ENCODE measurements at places on chromosomes 11 and 22.

GRCh38 chr22:49497266-49497665 is 330.4 kb downstream of the BRD1 start:
- DNase-seq = no peak

- DNase-seq = no peak
Measured at GRCh38 chr11:45870706-45871105, 14.7 kb upstream of the MAPK8IP1 start.

- no peak for DNase-seq
Measured at GRCh38 chr11:88799771-88800500, 265.8 kb downstream of the GRM5 start.

GRCh38 chr22:38243007-38243765 is 29.6 kb downstream of the TMEM184B start:
- no peak for DNase-seq

- no peak for DNase-seq
Measured at GRCh38 chr11:118530180-118530682, 761 bp upstream of the TMEM25 start.

DNA sequence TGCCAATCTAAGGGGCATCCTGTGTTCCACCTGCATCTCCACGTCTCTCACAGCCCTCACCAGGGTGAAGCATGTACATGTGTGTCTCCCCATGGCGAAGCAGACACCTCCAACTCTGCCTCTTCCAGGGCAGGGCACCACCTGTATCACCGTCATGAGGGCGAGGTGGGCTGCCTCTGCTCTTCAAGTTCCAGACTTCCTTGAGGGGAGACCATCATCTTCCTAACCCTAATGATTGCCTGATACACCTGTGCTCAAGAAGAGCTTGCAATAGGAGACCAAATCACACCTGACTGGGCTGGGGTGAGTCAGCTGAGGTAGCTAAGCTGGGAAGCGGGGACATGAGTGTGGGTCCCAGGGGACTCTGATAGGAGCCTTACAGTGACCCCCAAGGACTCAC is 43.7 kb downstream of the GAB4 start:
- no peak for DNase-seq

- DNase-seq = no peak
Measured at GRCh38 chr11:106331176-106331575, 253.7 kb downstream of the AASDHPPT start.

- no peak for DNase-seq
Measured at GRCh38 chr11:97883086-97883485, 1137.7 kb upstream of the CNTN5 start.

GRCh38 chr11:110071197-110071596 is 22.0 kb upstream of the ZC3H12C start:
- no peak for DNase-seq

- no peak for DNase-seq
Measured at GRCh38 chr22:38834215-38834953, 9.4 kb downstream of the NPTXR start.

DNA sequence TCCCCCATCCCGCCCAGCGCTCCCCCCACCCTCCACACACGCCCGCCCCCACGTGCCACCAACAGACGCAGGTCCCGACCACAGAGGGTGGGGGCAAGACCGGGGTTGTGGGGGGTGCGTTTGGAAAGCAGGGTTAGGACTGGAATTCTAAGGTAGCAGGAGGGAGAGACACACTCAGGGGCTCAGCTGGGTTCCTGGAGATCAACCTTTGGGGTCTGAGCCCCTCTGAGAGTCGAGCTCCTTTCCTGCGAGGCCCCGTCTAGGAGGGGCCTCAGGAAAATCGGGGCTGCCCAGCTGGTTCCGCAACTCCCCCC is 429 bp downstream of the PGGHG start:
- DNase-seq = no peak

- DNase-seq = peak; percentile 54
Measured at GRCh38 chr11:32960553-32961164, 55.0 kb upstream of the DEPDC7 start.

- DNase-seq = no peak
Measured at GRCh38 chr11:43012606-43013005, 299.2 kb upstream of the API5 start.

DNA sequence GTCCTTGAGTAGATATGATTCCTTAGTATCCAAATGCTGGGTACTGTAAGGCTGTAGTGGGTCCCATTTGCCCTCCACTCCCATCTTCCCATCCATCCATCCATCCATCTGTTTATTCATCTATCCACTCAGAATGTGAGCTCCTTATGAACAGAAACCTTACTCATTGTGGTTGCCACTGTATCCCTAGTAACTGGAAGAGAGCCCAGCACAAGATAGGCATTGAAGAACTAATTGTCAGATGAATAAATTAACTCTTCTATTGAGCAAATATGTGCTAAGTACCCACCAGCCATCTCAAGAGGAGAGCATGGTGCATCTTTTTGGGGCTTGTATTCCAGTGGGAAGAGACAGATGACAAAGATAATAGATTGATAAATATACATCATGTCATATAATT is 86.4 kb upstream of the SEZ6L start:
- DNase-seq = no peak

GRCh38 chr11:76673176-76674142 is 2.9 kb upstream of the LRRC32 start:
- DNase-seq = no peak

DNA sequence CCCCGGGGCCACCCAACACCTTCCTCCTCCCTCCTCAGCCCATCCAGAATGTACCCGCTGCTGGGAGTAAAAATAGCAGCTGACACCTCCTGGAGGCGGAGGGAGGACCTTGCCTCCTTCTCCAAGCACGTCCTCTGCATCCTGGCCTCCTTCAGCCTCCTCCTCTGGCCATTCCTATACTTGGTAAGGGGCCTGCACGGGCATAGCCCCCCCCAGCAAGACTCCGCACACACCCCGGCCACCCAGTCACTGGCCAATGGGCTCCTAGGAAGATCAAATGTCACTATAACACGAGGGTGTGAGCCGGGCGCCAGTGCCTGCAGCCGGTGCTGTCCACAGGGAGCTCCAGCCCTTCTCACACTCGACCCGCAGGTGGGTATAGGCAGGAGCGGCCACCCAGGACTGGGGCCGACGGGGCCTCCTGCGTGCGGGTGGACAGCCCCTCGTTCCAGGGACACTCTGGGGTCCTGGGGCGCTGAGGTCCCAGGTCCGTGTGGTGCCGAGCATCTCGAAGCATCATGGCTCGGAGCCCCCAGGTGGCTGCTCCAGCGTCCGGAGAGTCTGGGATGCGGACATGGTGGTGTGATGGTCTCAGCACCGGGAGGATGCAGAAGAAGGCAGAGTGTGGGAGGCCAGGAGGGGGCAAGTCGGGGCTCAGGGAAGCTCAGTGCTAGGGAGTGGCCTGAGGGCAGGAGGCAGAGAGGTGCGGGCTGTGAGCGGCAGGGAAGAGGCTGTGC is at the start of gene TNNT3:
TNNT3 (plus strand) TSS at position 313 of the 737 bp plus-strand sequence. CDS start 3,172 bp downstream, outside the sequence.
- DNase-seq = no peak

DNA sequence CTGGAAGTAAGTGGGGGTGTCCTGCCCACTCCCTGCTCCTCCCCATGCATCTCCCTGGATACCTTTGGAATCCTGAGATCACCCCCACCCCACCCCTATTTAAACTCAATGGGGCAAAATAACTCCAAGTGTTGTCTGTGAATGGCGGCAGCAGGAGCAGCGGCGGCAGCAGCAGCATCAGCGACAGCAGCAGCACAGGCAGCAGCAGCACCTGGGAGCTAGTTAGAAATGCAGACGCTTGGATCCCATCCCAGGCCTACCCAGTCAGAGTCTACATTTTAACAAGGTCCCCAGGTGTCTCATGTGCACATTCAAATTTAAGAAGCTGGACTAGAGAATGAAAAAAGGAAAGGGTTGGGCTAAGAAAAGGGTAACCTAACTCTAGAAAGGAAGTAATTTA is 82.6 kb downstream of the SEZ6L start:
- no peak for DNase-seq

DNA sequence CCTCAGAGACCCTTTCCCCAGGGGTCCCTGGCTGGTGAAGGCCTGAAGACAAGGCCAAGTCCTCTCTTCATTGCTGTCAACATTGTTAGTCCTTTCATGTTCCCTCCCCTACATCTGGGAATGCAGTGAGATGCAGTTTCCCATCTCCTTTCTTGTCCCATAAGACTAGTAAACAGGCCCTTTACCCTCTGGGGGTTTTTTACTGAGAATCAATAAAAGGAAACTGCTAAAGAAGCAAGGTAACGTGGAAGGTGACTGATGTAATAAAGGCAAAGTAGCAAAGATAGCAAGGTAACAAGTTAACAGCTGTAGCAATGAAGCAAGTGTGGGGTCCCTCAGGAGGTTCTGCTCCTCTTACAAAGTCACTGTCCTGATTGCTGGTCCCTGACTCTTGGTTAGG is 37.3 kb downstream of the TEAD1 start:
- no peak for DNase-seq

- no peak for DNase-seq
Measured at GRCh38 chr11:12090061-12090591, 20.3 kb upstream of the MICAL2 start.

DNA sequence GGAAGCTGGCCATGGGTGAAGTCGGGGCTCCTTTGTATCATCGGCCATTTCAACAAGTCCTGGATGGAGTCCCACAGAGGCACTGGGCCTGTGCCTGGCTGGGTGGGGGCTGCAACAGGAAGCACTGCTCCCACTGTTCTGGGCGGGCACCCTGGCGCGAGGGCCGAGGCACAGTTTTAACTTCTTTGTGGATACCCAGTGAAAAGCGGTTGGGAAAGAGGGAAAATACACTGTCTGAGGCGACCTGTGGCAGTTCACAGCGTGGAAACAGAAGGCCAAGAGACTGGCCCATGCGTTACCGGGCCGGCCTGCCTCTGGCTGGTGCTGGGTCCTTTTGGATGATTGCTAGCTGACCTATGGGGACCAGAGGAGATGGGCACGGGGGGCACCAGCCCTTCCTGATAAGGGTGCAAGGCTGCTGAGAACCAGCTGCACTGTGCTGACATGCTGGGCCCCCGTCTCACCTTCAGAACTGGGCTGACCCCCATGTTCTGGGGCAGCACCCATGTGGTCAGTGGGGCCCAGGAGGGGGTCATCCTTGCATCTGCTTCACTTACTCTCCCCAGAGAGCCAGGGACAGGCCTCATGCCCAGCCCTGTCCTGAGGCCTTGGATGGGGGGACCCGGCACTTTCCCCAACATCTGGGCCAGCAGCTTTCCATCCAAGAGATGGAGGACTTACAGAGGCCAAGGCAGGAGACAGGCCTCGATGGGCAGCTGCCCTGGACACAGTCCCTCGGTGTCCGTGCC is 4.2 kb downstream of the OVOL1 start:
- no peak for DNase-seq

GRCh38 chr22:44642096-44642644 is 59.8 kb upstream of the PRR5 start:
- no peak for DNase-seq

DNA sequence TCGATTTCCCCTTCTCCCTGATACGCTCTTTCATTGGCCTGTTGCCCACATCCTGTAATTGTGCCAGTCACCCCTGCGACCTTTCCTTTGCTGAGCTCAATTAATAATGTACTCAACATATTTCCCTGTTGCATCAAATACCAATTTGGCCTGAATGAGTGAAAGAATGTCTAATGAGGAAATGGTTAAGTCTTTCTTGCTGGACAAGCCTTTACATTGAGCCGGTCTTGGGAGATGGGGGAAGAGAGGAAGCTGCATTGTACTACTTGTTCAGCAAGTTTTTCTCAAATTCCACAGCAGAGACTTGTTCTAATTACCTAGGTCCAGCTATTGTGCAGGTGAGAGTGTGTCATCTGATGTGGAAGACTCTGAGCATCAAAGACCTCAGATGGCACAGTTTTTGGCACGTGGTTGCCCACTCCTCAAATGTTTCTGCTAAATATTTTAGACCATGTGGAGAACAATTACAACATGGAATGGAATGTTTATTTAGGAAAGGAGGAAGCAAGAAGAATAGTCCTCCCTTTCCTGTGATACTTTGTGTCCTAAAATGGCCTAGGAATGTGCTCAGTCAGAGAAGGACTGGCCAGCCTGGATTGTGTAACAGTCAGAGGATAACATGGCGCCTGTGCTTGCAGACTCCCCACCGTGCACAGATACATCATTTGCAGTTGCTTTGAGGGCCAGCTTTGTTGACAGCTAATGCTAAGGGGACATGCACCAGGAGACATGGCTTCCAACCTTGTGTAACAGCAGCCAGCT is 129.5 kb upstream of the E2F8 start:
- no peak for DNase-seq

GRCh38 chr22:20859615-20860014 is 808 bp downstream of the SNAP29 start:
- DNase-seq = peak; percentile 19

DNA sequence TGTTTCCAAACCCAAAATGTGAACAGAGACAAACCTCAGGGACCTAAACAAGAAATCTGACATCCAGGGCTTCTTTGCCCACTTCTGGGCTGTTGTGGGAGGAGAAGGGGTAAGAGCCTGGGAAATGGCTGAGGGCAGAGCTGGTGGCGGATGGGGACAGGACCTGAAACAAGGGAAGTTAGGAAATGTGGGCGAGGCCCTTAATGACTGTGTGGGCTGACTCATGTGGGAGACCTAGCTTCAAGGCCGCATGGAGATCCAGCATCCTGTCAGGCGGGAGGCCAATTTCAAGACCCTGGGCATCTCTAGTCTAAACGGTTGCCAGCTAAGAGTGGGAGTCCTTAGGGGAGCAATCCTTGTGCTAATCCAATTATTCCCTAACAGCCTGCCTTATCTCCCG is 2.1 kb upstream of the OAF start:
- DNase-seq = no peak

GRCh38 chr22:17370026-17370765 is 936 bp downstream of the CECR2 start:
- no peak for DNase-seq

- no peak for DNase-seq
Measured at GRCh38 chr11:127675581-127675980, 675.0 kb upstream of the KIRREL3 start.

DNA sequence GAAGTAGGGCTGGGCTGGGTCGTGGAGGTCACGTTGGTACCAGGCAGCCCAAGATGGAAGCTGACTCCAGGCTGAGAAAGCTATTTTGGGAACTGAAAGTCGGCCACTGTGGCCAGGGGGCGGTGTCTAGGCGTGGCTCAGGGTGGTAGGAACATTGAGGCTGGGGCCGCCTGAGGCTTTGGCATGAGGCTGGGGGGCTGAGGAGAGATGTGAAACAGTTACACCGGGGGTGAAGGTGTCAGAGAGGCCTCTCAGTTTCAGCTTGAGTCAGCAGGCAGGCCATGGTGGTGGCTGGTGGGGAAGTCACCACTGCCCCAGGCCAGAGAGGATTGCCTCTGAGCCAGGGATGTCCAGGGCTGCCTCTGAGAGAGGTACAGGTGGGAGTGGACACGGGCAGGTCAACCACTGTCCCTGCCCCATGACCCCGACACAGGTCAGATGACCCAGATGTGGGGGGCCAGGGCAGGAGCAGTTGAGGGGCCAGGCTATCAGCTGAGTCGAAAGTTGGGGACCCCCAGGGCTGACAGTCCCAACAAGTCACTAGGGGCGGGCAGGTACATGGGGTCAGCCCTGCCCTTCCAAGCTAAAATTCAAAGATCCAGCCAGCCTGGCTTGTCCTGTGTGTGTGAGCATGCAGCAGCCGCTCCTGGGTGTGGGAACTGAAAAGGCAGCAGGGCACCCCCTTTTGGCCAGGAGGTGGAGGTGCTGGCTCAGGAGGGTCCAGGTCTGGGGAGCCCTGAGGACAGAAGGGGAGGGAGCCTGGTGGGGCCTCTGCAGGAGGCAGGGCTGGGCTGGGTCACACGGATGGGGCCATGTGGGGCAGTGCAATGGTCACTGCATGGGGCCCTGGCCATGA is 7.2 kb downstream of the KCNK7 start:
- peak; percentile 94 for DNase-seq

GRCh38 chr22:17639247-17639741 is 737 bp downstream of the BCL2L13 start:
- DNase-seq = peak; percentile 64

Measured in MM.1S (cell line).